ENCODE measurements at places on chromosomes 6 and 20.

- DNase-seq, result no peak
Observed at GRCh38 chr6:143155681-143156080, 95.0 kb downstream of the AIG1 start.

DNA sequence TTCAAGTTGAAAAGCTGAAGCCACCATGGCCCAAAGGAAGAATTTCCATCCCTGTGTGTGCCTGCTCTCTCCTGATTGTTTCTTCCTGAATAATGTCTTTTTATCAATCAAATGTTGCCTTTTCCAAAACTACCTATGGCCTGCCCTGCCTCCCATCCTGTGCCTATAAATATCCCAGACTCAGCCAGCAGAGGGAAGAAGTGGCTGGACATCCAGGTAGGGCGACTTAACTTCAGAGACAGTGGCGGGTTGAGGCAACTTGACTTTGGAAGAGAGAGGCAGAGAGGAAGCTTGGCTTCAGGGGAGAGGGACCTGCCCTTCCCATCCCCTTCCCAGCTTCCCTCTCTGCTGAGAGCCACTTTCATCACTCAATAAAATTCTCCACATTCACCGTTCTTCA, 133.0 kb downstream of the LCA5 start:
- DNase-seq, result no peak

GRCh38 chr6:33904747-33905065, 100.9 kb upstream of the MLN start:
- no peak for DNase-seq

- no peak for DNase-seq
Observed at GRCh38 chr20:29497261-29497671, 1760.2 kb upstream of the DEFB115 start.

DNA sequence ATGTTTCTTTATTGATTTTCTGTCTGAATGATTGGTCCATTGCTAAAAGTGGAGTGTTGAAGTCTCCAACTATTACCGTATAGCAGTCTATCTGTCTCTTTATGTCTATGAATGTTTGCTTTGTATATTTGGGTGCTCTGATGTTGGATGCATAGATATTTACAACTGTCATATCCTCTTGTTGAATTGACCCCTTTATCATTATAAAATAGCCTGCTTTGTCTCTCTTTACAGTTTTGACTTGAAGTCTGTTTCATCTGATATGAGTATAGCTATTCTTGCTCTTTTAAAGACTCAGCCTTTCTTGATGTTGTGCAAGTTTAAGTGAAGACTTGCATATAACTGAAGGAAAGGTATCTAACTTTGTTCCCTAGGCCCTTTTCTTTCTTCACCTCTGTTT, 173.8 kb upstream of the RAB32 start:
- no peak for DNase-seq

- DNase-seq, result no peak
Observed at GRCh38 chr6:85016726-85017125, 252.3 kb upstream of the TBX18 start.
